ENCODE measurements at places on chromosomes 7 and 10.

GRCh38 chr7:1252540-1253090 is 19.9 kb downstream of the UNCX start:
- DNase-seq, result no peak

GRCh38 chr7:133936074-133936473 is 191.1 kb upstream of the LRGUK start:
- no peak for DNase-seq

GRCh38 chr7:20233362-20233761 is 16.2 kb upstream of the MACC1 start:
- DNase-seq, result no peak

- no peak for DNase-seq
Observed at GRCh38 chr10:84681781-84682180, 353.4 kb downstream of the CCSER2 start.

GRCh38 chr7:122006687-122007086 is 133.7 kb downstream of the PTPRZ1 start:
- DNase-seq, result no peak

- no peak for DNase-seq
Observed at GRCh38 chr7:47707583-47707982, 125.7 kb upstream of the TNS3 start.

DNA sequence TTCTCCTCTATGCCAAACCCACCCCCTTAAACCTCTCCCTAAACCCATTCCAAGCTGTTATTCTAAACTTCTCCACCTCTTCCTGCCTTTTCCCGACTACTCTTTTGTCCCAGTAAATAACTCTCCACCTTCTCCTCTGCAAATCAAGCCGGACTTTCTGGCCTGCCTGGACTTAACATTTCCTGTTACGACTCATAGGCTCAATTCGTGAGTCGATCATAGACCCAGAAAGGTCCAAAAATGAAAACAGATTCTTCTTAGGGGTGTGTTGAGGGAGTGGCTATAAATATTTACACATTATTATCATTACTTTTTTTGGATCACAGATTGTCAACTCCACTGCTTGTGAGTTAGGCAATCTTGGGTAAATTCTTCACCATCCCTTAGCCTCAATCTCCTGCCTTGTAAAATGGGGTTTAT is 59.0 kb upstream of the HABP2 start:
- DNase-seq, result no peak

GRCh38 chr10:91901784-91902677 is 7.3 kb downstream of the FGFBP3 start:
- DNase-seq, result no peak

DNA sequence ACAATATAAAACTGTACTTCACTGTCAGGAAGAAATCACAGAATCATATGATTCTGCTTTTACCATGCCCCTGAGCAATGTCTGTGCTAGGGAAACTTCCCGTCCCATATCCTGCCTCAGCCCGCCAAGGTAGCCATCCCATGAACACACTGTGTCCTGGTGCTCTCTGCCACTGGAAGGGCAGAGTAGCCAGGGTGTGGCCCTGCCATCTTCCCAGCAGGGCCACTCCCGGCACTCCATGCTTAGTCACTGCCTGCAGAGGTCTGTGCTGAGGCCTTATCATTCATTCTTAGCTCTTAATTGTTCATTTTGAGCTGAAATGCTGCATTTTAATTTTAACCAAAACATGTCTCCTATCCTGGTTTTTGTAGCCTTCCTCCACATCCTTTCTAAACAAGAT is 31.8 kb downstream of the AP3M1 start:
- DNase-seq, result no peak

DNA sequence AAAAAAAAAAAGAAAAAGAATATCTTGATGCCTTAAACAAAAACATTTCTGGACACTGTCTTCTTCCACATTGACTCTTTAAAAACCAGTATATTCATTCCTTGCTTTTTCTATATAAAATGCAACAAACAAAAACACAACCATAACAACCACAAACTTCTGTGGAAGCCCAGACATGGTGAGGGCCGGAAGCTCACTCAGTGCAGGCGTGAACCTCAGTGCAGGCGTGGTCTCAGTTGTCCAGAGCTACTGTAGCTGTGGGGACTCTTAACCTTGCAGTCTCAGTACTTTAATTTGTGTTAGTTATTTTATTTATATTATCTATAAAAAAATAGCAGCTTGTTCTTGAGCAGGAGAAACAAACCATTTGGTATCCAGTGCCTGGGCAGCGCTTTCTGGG is 131.8 kb downstream of the DOCK1 start:
- no peak for DNase-seq

DNA sequence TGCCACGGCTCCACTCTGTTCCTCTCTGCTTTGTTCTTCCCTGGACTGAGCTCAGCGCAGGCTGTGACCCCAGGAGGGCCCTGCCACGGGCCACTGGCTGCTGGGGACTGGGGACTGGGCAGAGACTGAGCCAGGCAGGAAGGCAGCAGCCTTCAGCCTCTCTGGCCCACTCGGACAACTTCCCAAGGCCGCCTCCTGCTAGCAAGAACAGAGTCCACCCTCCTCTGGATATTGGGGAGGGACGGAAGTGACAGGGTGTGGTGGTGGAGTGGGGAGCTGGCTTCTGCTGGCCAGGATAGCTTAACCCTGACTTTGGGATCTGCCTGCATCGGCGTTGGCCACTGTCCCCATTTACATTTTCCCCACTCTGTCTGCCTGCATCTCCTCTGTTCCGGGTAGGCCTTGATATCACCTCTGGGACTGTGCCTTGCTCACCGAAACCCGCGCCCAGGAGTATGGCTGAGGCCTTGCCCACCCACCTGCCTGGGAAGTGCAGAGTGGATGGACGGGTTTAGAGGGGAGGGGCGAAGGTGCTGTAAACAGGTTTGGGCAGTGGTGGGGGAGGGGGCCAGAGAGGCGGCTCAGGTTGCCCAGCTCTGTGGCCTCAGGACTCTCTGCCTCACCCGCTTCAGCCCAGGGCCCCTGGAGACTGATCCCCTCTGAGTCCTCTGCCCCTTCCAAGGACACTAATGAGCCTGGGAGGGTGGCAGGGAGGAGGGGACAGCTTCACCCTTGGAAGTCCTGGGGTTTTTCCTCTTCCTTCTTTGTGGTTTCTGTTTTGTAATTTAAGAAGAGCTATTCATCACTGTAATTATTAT is 1.2 kb downstream of the CLDN4 start:
- no peak for DNase-seq

DNA sequence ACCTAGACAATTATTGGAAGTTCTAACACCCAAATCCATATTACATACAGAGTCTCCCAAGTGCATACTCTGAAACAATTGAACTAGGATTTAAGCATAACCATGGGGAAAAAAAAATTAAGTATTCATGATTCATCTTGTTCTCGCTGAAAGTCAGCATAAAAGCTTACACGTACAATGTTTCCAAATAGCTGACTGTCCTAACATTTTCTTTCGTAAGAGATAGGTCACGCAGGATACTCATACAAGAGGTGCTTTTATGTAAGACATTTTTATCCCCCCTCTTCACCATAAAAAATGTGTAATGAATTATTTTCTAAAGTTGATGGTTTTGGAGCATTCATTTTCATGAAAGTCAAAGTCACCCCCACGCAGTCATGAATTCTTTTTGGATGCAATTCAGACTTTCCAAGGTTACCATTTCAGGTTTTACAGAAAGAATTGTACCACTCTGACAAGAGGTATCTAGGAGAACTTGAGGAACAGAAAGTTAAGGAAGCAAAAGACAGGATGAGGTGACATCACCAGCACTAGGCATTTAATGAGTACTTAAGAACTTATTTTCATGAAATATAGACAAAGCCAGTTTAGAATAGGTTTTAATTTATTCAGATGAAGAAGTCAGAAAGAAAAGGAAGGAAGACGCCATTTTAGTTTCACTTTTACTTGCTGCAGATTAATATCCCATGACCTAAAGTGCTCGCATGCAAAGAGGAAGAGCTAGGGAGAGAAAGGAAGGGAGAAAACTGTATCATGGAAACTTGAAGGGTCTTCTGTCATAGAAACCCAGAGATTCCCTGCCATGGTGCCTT is 55.8 kb downstream of the TMEM26 start:
- DNase-seq, result no peak

GRCh38 chr7:147146169-147146568 is 1029.6 kb downstream of the CNTNAP2 start:
- DNase-seq, result no peak

DNA sequence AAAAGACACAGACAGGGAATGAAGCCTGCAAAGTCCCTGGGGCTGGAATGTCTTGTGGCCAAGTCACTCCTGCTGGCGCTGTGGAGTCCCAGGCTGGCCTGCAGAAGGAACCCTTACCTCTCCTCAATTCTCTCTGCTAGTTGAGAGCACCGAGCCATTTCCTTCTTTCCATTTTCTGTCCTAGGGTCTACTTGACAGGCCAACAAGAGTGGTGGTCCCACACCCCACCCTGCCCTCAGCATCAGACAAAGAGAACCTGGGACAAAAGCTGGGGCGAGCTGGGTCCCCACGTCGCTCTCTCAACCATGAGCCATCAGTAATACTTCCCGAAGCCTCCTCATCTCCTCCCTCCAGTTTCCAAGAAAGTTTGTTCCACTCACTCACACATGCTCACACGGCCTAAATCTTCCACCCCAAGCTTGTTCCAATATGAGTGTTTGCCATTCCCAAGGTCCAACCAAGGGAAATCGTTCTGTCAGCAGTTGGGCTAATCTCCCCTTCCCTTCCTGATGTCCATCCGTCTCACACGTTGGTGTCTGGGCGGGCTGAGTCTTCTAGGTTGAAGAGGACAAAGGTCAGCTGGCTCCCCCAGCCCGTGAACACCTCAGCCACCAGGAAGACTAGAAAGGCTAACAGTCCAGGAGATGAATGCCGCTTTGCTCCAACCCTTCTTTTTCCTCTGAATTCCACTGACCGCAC is 44.3 kb downstream of the CLEC2L start:
- no peak for DNase-seq

- peak; percentile 41 for DNase-seq
Observed at GRCh38 chr10:130179640-130180039, 43.4 kb downstream of the GLRX3 start.

- DNase-seq, result no peak
Observed at GRCh38 chr7:144132262-144132661, 9.3 kb downstream of the OR2A14 start.

GRCh38 chr10:5040781-5041470 is 37.3 kb upstream of the AKR1C2 start:
- no peak for DNase-seq

GRCh38 chr10:116371737-116372136 is 47.5 kb downstream of the CCDC172 start:
- DNase-seq, result no peak

GRCh38 chr10:70493660-70494234 is 15.2 kb downstream of the PALD1 start:
- DNase-seq, result no peak

GRCh38 chr7:28037220-28038010 is 143.2 kb downstream of the JAZF1 start:
- no peak for DNase-seq

DNA sequence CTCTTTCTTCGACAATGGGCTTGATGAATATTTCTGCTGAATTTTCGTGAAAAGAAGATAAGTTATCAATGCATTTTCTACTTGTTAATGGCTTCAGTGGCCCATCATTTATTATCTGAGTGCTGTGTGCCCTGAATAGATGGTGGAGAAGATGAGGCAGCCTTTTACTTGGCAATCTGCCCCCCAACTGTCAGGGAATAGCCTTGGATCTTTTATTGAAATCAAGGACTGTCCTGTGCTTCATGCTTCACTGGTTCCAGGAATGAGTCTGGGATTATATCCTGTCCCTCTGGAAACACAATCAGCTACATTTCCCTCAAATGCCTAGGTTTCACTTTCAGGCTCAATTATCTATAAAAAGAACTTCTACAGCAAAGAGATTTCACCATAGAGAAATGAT is 75.9 kb upstream of the NXPH1 start:
- no peak for DNase-seq

DNA sequence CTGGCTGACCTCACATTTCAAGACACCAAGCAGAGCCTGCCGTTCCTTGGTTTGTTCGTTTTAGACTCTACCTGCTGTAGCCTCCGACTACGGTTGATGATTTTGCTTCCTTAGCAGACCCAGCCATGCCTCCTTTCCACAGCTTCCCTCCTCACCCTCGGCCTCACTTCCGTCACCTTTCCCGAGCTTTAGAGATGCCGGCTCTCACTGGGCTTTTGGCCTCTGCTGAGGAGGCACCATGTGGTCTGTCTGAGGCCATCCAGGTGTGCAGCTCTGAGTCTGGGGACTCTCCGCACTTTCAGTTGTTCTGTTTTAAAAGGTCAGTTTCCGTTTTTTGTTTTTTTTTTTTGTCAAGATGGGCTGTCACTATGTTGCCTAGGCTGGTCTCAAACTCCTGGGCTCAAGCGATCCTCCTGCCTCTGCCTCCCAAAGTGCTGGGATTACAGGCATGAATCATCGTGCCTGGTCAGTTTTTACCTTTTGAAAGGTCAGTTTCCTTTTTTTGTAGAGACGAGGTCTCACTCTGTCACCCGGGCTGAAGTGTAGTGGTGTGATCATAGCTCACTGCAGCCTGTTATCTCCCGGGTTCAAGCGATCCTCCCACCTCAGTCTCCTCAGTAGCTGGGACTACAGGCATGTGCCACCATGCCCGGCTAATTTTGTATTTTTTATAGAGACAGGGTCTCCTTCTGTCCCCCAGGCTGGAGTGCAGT is 11.7 kb downstream of the ORAI2 start:
- DNase-seq, result no peak

GRCh38 chr10:117860823-117861222 is 185.9 kb downstream of the RAB11FIP2 start:
- DNase-seq, result no peak

DNA sequence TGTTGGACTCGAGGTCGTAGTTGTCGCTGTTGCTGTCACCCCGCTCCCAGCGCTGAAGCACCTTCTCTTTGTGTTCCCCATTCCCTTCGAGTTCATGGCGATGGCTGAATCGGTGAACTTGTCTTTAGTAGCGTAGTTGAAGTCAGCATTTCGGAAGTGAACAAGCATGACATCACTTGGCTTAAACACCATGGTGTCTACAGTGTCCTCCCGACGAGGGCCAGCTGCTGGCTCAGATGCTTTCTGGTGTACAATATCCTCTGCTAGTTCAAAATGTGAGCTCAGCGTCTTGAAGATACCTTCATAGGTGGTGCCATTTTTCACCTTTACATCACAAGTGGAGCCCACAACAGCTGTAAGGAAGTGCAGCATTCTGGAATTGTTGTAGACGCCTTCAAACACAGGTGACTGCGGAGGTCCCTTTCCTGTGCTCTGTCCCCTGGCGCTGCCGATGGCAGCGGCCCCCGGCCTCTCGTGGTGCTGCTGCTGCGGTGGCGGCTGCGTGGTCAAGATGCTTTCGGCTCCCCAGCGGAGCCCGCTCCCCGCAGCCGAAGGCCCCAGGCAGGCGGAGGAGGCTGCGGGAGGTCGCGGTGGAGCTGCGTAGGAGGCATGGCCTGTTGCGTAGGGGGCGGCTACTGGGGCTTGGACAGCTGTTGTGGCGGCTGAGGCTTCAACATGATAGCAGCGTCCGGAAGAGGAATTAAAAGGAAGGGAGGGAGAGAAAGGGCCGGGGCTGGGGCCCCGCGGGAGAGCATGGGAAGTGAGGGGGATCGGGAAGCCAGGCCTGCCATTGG is 59.3 kb downstream of the ANKMY2 start:
- DNase-seq, result no peak

All from left renal pelvis (tissue), 4 donors.